ENCODE measurements at places on chromosomes 3 and 15.
A peak's percentile ranks its signal among the peaks of the same experiment; 100 is the strongest.

DNA sequence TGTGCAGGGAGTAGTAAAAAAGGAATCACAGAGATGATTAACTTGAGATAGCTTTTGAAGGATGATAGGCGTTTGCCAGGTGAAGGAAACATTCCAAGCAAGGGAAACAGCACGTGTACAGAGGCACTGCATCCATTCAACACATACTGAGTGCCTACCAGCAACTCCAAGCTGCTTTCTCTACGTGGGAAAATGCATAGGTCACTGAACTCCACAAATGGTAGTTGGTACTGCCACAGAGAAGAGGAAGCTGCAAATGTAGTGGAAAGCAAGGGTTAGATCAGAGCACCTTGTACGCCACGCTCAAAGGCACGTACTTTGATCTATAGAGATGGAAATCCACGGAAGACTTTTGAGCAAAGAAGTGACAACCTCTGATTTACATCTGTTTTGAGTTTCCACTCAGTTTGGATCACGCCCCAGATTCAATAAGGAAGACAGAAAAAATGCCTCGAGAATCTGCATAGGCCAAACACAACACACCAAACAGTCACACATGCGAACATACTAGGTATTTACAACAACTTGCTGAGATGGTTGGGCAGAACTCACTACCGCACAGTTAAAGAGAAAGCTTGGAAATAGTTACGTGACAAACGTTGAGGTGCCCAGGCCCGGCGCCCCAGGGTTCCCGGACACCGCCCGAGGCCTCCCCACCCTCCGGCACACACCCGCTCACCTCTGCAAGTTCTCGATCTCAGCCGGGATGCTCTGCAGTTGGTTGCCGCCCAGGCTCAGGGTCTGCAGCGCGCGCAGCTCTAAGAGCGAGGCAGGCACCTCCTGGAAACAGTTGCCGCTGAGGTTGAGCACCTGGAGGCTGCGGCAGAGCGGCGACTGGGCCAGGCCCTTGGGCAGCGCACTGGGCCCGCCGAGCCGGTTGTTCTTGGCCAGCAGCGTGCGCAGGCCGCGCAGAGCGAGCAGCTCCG lies 826 bp downstream of the LRRC58 start:
- DNase-seq: no peak
- H3K4me3 ChIP-seq: peak overlapping the region; percentile 82
- H3K27ac ChIP-seq: no peak overlapping the region
- no peaks in the 10 kb centered on the region for H3K27me3 ChIP-seq
- H3K36me3 ChIP-seq: no peaks in the 10 kb centered on the region

- no peaks in the 10 kb centered on the region for H3K4me1 ChIP-seq
- no peak overlapping the region for H3K4me3 ChIP-seq
- no peaks in the 10 kb centered on the region for H3K36me3 ChIP-seq
These were observed 280.7 kb downstream of the NFKBIZ start for GRCh38 chr3:102129760-102130608.

- H3K36me3 ChIP-seq: peaks cover 3% of the 10 kb centered on the region
- H3K4me1 ChIP-seq: no peaks in the 10 kb centered on the region
- no peak for DNase-seq
- no peak overlapping the region for H3K27ac ChIP-seq
These were observed 18.3 kb downstream of the RTF1 start for GRCh38 chr15:41435037-41435786.

DNA sequence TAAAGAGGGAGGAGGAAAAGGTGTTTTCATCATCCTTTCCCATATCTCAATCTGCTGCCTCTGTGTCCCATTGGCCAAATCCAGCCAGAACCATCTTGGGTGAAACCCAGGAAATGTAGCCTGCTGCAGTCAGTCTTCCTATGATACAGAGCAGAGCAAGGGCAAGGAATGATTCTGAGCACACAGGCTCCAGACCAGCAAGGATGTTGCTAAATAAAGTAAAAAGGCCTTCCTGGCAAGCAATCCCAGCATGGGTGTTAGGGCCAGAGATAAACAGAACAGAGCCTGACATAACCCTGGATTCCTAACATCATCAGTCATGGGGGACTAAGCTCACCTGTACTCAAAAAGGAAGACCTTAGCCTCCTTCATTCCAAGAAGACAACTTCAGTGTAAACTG lies 90.7 kb upstream of the AGTR1 start:
- H3K27ac ChIP-seq: no peak overlapping the region
- no peaks in the 10 kb centered on the region for H3K4me1 ChIP-seq
- no peak for DNase-seq
- H3K4me3 ChIP-seq: no peak overlapping the region

DNA sequence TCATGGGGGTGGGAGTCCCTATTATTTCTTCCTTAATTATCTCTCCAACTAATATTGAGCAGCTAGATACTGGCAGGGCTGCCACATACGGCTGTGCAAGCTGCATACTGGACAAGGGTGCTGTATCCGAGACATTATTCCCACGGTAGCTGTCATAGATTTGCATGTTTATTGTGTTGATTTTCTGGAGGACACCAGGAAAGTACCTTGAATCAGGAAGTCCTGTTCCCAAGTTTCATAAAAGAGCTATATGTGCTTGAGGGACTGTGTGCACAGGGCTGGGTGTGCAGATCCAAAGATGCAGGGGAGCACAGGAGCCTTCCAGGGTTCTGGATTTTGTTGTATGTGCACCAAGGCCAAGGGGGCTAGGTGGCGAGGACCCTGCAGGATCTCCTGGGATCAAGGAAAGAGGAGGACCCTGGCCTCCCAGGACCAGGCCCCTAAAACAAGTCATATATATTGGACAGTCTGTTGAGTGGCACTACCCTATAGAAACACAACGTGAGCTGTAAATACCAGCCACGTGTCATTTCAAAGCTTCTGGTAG lies 119.2 kb upstream of the ALDH1A3 start:
- H3K27me3 ChIP-seq: no peaks in the 10 kb centered on the region
- no peak overlapping the region for H3K27ac ChIP-seq
- no peak overlapping the region for H3K4me3 ChIP-seq
- H3K4me1 ChIP-seq: no peaks in the 10 kb centered on the region
- DNase-seq: no peak

GRCh38 chr3:15476378-15476777 lies 45.1 kb downstream of the COLQ start:
- no peaks in the 10 kb centered on the region for H3K4me1 ChIP-seq
- DNase-seq: no peak
- H3K27me3 ChIP-seq: no peaks in the 10 kb centered on the region
- no peak overlapping the region for H3K4me3 ChIP-seq
- no peaks in the 10 kb centered on the region for H3K36me3 ChIP-seq

DNA sequence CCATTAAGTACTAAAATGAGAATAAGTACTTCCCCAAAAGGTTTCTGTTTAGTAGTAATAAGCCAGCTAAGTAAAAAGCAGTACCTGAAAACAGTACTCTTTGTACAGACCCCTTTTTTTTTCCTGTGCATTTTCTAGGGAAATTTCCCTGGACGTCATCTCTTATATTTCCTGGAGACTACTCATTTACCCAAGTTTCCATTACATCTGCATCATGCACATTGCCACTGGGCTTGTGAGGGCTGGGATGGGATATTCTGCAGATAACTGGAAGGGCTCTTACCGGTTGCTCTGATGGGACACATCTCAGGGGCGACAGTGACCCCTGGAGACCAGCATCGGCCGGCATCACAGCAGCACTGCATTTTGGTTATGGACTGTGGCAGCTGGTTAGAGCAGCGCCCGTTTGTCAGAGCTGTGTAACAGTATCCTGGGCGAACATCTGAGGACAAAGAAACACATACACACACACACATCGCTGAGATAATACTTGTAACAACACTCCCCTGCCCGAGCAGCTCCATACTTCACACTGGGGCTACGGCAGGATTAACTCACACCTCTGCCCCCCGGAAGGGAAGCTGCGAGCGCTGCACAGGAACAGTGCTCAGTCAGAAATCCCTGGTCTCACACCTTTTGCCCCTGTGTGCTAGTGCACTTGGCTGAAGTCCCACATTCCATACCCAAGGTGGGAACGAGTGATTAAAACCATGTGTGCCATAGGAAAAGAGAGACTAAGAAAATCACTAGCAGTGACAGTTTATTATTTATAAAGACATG lies 124.9 kb downstream of the FBN1 start:
- no peaks in the 10 kb centered on the region for H3K4me1 ChIP-seq
- no peaks in the 10 kb centered on the region for H3K27me3 ChIP-seq
- no peaks in the 10 kb centered on the region for H3K36me3 ChIP-seq
- no peak overlapping the region for H3K4me3 ChIP-seq

DNA sequence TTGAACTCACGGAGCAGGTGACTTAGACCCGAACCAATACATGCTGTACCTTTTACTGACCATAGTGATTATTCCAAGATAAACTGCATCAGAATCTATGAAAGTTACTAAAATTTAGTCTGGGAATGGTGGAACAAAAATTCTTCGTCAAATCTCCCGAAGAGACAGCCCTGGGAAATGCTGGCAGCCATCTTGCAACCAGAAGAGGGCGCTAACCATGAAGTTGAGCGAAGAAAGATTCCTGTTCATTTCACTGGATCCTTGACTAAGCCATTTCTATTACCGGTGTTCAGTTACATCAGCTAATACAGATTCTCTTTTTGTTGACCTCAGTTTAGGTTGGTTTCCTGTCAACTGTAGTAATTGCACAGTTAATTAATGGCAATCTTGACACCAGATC lies 199.6 kb downstream of the SLC9A9 start:
- no peaks in the 10 kb centered on the region for H3K27me3 ChIP-seq
- no peaks in the 10 kb centered on the region for H3K36me3 ChIP-seq
- no peaks in the 10 kb centered on the region for H3K4me1 ChIP-seq
- DNase-seq: no peak
- H3K4me3 ChIP-seq: no peak overlapping the region
- H3K27ac ChIP-seq: no peak overlapping the region

GRCh38 chr15:39624806-39625205 lies 43.9 kb downstream of the THBS1 start:
- H3K27me3 ChIP-seq: no peaks in the 10 kb centered on the region
- no peak overlapping the region for H3K4me3 ChIP-seq
- H3K4me1 ChIP-seq: no peaks in the 10 kb centered on the region
- no peaks in the 10 kb centered on the region for H3K36me3 ChIP-seq

- no peak overlapping the region for H3K4me3 ChIP-seq
- H3K27me3 ChIP-seq: no peaks in the 10 kb centered on the region
- no peak overlapping the region for H3K27ac ChIP-seq
- H3K36me3 ChIP-seq: no peaks in the 10 kb centered on the region
These were observed 315.2 kb upstream of the PDZRN3 start for GRCh38 chr3:73939985-73940384.
